Skin of body (tissue), 3 donors: ENCODE measurements at places on chromosomes 2 and 18.

GRCh38 chr2:203077451-203077850, 62.8 kb downstream of the NBEAL1 start:
- DNase-seq = no peak

DNA sequence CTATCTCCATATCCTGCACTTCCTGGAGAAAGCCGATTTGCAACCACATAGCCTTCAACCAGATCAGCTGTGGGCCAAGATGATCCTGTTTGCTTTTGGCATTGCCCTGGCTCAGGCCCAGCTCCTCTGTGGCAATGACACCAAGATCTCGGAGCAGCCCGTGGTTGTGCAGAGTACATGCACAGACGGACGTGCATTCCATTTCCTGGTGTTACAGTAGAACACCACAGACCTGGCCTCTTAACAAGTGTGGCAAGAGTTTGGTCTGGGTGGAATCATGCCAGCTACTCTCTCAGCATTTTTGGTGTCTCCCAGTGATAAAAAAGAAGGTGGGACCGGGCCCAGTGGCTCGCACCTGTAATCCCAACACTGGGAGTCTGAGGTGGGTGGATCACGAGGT, 20.0 kb downstream of the MALT1 start:
- DNase-seq = no peak

DNA sequence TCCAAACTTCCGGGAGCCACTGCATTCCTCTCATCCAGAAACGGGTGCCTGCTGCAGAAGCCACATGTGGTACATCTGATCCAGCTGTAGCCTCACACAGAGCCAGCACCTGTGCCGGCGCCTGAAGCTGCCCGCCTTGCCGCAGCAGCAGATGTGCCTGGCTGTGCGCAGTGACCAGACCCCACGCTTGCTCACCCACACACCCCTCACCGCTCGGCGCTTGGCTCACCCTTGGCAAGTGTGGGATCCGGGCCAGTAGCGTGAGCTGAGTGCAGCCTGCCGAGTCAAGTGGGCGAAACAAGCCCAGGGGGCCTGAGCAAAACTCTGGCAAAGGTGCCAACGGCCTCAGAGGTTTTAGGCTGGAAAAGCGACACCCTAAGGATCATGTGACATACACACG, 220.1 kb upstream of the TMEFF2 start:
- no peak for DNase-seq

- DNase-seq = peak; percentile 38
Measured at GRCh38 chr18:11320986-11321385, 171.6 kb upstream of the PIEZO2 start.

GRCh38 chr2:10297191-10297830, 5.4 kb upstream of the HPCAL1 start:
- no peak for DNase-seq
